ENCODE measurements at places on chromosomes 4 and X. TPM values are rescaled to one million over a fixed set of nuclear protein-coding genes. Genes with fewer than 3 reads are reported as not detected.

Gene HSFX4
- polyA plus RNA-seq, result not detected

Gene IGFBP7
- polyA plus RNA-seq, result 876 TPM

Gene GLUD2
- polyA plus RNA-seq, result 0.62 TPM

DNA sequence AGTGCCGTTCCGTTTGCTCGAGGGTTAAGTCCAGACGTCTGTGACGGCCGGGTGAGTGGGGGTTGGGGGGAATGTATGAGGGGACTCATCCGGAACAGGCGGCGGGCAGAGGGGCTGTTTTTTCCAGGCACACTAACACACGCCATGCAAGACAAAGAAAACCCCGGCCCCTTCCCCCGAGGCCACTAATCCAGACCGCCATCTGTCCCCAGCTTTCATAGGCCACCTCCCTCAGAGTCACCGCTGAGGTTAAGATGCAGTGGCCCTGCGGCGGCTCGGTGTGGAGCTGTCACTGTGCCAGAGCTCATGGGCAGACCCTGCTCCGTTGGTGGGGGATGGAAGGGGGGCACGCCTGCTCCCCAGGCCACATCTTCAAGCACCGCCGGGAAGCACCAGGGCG, 34.1 kb downstream of the SORCS2 start:
- no peak for DNase-seq

DNA sequence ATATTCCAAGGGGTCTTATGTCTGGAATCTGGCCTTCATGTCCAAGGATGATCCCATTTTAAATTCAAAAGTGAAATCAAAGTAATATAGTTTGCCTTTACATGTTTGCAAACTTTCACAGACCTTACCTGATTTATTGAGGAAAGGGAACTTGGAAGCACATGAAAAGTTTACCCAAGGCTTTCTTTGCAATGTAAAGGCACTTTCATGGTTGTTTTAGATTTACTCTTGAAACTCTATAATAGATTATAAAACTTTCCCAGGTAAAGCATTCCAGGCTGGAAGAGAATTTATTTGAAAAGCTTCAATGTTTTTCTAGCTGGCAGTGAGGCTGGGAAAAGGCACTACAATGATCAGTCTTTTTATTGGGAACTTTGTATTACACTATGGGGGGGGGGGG, 842.8 kb upstream of the DIAPH2 start:
- DNase-seq, result no peak

DNA sequence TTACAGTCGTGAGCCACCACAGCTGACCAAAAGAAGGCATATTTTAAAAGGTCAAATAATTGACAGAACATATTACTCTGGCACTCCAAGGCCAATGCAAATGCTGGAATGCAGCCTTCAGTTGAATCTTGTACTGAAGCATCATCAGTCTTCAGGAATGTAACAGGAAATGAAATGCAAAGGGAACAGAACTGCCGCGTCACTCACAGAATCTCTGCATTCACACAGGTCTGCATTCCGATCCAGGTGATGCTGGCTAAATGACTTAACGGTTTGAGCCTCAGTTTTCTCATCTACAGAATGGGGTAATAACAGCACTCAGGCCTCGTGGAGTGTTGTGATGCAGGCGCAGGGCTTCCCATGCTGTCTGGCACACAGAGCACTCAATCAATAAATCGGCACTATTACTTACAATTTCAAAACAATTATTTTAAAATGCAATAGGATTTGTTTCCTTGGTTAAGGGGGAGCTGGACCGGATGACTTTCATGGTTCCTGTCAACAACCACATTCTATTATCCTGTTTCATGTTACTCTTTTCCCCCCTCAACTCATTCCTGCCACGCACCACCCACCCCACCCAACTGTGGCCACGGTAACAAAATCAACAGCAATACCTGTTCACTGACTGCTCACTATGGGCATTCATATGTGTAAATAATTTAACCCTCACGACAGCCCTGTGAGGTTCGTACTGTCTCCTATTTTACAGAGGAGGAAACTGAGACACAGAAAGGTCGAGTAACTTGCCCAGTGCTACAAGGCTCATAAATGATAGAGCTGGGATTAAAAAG, 32.4 kb downstream of the IGFBP7 start:
- DNase-seq, result no peak

DNA sequence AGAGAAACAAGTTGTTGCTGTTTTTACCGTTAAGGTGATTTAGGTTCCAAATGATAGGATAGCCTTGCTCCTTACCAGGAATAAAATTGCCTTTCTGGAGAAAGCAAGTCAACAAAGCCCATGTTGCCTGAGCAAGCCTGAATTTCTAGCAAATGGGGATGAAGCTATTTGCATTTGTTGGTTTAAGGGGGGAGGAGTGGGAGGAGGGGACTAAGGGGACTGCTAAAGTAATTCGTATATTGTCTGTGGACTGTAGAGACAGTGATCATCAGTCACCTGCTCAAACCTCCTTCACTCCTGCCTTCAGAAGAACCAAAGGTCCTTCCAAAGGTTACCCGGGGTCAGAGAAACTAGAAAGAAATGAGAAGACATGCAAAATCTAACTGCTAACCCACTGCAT, 65.8 kb downstream of the SCML2 start:
- no peak for DNase-seq

GRCh38 chr4:121041307-121042090, 30.8 kb downstream of the NDNF start:
- no peak for DNase-seq

- DNase-seq, result no peak
These were observed 11.8 kb downstream of the ADH6 start for GRCh38 chr4:99207069-99207743.
